GM03348 (cell line): ENCODE measurements at places on chromosomes 6 and 20.
A peak's percentile ranks its signal among the peaks of the same experiment; 100 is the strongest.

DNA sequence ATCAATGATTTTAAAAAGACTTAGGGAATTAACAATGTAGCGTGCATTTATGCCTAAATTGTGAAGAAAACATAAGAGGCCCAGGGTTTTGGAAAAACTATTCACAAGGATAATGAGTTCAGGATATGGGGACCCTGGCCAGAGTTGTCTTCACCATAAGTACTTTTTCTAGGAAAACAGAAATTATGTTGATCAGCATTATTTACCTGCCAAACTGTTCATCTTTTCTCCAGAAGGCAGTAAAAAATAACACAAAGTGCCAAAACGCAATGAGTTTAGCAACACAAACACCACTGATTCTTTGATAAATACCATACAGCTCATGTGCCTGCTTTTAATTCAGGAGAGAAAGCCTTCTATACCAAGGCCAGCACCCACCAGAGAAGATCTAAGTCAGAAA is 43.1 kb downstream of the SNAP25 start:
- DNase-seq: no peak

DNA sequence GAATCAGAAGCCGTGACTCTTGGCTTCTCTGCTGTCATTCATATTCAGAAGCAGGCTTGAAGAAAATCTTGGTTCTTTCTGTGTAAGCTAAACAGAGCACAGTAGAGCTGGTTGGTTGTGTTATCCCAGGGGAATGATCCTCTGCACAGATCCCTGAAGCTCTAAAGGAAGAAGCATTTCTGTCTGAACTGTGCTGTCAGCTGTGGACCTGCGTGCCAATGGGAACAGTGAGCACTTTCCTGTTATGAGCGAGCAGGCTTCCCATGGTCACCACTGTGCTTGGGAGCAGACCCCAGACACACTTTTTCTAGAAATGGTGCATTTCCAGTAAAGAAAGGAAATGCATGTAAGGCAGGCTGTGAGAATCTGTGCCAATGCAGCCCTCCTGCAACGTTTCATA is 490.2 kb downstream of the EPM2A start:
- DNase-seq: peak; percentile 4

DNA sequence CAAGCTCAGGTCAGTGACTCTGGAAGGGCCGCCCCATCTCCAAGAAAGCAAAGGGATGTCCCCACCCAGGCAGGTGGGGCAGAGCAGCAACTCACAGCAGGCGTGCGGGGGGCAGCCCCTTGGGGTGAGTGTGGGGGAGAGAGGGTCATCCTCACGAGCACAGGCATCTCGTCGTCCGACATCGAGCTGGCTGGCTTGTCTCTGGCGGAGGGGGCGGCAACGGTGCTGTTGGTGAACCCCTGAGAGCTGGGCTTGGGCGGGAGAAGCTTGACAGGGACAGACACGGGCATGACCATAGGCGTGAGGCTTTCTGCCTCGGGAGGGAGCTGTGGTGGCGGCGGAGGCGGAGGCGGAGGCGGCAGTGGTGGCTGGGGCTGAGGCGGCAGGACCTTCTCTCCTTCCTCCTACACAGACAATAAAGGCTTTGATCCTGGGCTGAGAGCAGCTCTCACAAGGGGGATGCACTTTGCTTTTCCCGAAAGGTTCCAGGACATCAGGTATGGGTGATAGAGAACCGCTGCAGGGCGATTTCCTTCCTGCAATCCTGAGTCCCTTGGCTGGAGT is 45.6 kb upstream of the MRPS10 start:
- DNase-seq: no peak

GRCh38 chr6:39821742-39822532 is 29.8 kb downstream of the DAAM2 start:
- peak; percentile 54 for DNase-seq

DNA sequence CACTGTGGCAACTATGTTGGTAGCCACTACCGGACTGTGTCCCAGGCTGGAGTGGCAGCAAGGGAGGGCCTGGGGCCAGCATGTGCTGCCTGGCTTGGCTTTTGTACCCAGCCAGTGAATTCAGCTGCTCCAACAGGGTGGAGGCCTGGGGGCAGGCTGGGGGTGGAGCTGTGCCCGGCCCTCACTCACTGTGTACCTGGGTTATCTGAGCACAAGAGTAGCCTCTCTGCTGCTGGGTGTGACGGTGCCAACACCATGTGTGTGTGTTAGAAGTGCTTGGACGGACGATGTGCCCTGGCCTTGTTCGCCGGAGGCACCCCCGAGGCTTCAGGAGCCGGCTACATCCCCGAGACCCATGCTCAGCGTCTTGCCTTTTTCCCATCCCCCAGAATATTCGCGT is 49.2 kb downstream of the EFCAB8 start:
- no peak for DNase-seq

DNA sequence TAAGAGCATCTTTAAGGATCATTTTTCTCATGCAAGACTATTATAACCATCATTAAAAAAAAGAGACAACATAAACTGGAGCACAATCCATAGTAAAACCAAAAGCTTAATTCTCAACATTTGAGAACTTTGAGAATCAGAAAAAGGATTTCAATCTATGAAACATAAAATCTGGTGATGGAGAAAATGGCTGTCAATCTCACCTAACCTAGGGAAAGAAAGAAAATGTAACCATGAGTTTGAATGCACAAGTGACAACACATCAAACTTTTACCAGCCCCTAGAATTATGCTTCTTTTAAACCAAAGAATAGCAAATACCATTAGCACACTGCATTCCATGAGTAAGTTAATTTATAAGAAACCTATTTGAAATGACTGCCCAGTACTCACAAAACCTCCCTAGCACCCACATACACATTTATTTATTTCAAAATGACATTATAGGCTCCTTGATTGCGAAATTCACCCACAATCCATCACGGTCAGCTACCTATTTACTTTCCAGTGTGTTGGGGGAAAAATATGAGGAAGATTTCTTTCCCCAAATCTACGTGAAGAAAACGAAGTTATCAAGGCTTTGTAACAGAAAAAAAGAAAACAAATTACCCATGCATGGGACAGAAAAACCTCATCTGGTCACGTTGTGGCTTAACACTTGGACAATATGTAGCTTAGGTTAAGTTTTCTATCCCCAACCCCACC is 828 bp downstream of the ASCC3 start:
- DNase-seq: peak; percentile 17

GRCh38 chr6:169701311-169701953 is 397 bp downstream of the WDR27 start:
- DNase-seq: peak; percentile 35

DNA sequence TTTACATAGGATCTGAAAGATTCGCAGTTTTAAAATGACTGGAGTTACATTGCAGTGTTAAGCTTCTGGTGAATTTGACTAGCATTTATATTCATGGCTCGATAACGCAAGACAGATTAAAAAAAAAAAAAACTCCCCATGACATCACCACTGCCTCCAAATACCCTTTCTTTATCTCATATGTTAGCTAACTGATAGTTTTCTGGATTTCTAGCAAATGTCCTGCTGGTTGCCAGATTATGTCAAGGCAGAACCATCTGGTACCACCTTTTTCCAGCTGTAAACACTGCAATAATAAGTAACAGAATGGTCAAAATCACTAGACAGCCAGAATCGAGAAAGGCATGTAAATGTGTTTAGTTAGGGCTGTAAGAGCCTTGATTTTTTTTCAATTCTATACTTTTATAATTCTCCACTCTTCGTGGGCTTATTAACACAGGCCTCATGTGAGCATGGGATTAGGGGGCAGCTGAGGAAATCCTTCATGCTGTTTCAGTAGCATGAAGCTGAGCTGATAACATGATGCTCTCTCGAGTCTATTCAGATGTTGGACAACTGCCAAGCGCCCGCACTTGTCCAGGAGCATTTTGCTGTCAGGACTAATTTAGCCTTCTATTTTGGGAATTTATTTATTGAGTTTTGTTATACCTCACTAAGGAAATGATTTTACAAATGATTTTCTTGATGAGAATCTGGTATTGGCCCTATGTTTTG is 166.0 kb upstream of the SCGN start:
- no peak for DNase-seq

DNA sequence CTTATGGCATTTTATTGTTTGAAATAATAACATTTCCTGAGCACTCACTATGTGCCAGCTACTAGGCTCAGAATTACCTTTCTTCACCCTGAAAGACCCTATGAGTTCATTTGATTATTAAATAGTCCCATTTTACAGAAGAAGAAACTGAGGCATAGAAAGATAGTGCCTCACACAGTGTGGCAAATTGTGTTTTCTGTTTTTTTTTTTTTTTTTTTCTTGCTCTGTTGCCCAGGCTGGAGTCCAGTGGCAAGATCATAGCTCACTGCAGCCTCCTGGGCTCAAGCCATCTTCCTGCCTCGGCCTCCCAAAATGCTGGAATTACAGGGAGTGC is 59.7 kb upstream of the PTPN1 start:
- DNase-seq: no peak

- DNase-seq: no peak
Observed at GRCh38 chr20:56932575-56933330, 303.6 kb downstream of the TFAP2C start.
